Mesendoderm (in vitro differentiated cells): ENCODE measurements at places on chromosomes 1 and 21.
A peak's percentile ranks its signal among the peaks of the same experiment; 100 is the strongest.

- no peak for DNase-seq
Measured at GRCh38 chr1:63230722-63231121, 91.6 kb upstream of the FOXD3 start.

- DNase-seq = no peak
Measured at GRCh38 chr1:223123011-223123610, 19.9 kb downstream of the TLR5 start.

GRCh38 chr1:67817319-67817718, 15.9 kb downstream of the GNG12 start:
- no peak for DNase-seq

GRCh38 chr1:23585321-23586022, 26.2 kb upstream of the ID3 start:
- no peak for DNase-seq

- DNase-seq = peak; percentile 71
Measured at GRCh38 chr1:20361805-20362381, 71.2 kb downstream of the VWA5B1 start.

DNA sequence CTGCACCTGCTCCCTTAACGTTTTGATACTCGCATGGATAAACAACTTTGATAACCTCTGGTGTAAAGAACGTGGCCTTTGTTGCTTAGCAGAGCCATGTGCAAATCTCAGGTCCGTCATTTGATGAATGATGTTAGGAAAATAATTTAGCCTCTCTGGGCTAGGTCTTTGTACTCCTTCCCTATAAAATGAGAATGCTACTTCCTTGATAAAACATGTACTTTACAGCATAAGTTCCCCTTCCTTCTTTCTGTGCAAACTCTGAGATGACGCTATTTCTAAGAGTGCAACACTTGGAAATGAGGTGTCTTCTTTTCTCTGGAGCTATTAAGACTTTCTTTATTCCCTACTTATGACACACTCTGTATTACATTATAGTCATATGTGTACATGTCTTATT, 243.4 kb downstream of the RGS7 start:
- DNase-seq = no peak

- DNase-seq = no peak
Measured at GRCh38 chr1:58833166-58833565, 49.3 kb upstream of the JUN start.
